ENCODE measurements at places on chromosomes 7 and 10. TPM values are rescaled to one million over a fixed set of nuclear protein-coding genes. Genes with fewer than 3 reads are reported as not detected.

- no peak for DNase-seq
Measured at GRCh38 chr10:93420944-93421825, 60.9 kb downstream of the MYOF start.

- DNase-seq, result no peak
Measured at GRCh38 chr7:51261117-51261835, 55.3 kb downstream of the COBL start.

DNA sequence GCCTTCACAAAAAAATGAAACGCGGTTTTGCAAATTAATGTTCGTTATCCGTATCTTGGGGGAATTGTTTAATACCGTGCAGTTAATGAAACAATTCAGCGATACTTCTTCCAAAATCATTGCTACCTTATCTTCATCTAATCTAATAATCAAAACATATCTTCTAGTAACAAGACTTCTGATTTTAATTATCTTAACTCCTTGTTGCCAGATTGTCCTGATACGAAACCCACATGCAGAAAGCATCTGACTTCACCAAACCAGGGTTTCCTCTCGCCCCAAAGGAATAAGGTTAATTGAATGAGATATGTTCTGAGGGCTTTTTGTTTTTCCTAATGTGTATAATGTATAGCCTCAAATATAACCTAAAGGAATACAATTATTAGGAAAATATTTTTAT, 105.2 kb upstream of the SH2B2 start:
- no peak for DNase-seq

DNA sequence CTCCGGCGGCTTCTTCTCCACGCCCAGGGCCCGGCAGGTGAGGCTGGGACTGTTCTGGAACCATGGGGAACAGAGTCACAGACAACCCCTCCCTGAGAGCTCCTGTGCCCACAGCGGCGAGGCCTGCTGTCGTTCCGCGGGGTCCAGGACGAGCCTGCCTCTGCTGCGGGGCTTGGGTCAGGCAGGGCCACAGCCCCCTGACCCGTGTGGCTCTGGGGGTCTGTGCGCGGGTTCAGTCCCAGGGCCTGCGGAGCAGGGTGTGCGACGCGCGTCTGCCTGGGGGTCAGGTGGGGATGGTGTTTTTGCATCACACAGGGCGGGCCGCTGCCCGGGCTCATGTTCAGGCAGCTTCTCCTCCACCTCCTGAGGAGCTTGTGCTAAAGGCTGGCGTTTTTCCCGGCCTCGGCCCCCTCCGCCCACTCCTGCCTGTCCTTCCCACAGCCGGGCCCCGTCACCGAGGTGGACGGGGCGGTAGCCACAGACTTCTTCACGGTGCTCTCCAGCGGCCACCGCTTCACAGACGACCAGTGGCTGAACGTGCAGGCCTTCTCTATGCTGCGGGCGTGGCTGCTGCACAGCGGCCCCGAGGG, 8.4 kb downstream of the AP5Z1 start:
- no peak for DNase-seq

DNA sequence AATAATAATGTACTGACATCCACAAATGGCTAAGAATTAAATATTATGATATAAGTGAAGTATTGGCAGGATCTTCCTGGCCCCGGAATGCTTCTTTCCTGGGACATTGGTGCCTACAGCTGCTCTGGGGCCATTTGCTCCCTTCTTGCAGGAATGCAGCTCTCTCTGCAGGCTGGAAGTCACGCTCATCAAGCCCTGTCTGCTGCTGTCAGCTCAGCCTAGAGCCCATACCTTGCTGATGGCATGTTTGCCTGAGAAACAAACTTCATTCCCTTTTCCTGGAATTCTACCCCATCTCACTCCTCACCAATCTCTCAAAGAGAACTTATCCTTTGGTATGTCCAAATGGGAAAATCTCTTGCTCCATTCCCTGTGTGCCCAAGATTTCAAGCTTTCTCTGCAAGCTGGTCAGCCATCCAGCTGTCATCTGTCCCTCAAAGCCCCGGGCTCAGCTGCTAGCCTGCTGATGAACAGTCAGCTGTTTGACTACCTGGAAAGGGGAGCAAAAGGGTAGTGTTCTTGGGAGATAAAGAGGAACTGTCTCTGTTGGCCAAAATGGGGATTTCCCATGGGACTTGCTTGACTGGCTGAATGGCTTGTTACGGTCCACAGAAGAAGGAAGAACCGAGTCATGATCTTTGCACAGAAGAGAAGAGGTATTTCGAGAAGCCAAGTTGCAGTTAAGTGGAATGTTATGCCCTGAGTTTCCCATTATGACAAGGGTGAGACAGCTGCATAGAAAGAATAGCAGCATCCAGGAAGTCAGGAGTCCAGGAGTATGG, 12.0 kb upstream of the RASSF4 start:
- no peak for DNase-seq

DNA sequence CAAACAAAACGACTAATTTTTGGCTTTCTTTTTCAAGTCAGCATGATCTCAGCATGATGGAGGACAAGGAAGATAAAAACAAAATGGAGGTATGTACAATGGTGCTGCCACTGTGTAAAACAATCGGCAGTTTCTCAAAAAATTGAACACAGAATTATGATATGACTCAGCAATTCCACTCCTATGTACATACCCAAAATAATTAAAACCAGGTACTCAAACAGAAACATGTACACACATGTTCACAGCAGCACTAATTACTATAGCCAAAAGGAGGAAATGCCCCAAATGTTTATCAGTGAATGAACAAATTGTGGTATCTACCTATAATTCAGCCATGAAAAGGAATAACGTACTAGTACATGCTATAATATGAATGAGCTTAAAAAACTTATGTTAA, 29.9 kb downstream of the SNX13 start:
- no peak for DNase-seq

- DNase-seq, result peak; percentile 31
Measured at GRCh38 chr10:72459301-72459700, 104.6 kb upstream of the DNAJB12 start.

DNA sequence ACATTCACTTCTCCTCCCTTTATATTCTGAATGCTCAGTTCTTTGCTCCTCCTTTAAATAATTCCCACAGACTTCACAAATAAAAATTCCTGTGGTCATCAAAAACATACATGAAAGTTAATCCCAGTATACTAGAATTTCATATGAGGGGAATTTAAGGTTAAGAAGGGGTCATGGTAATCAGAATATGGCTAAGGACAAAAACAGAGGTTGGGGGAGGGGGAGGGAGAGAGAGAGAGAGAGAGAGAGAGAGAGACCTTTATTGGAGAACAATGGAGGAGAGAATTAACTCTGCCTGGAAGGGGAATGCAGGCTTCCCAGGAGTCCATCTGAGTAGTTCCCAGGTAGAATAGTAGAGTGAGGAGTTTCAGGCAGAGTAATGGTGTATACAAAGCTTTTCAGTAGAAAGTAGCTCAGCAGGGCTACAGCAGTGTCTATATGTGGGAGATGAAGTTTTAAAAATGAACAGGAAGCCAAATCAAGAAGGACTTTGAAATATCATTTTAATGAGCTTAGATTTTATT, 5.2 kb upstream of the CUBN start:
- DNase-seq, result no peak

DNA sequence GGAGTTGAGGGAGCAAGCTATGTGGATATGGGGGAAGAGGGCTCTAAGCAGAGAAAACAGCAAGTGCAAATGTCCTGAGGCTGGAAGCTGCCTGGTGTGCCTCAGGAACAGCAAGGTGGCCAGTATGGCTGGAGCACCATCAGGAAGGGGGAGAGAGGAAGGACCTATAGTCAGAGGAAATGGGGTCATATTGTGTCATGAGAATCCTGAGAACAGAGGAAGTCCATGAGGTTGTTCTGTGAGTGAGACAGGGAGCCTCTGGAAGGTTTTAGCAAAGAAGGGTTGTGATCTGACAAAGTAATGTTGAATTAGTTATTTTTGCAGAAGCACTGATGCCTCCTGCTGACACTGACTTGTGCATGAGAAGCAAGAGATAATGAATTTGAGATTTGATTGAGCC, 204.3 kb downstream of the PTEN start:
- no peak for DNase-seq

DNA sequence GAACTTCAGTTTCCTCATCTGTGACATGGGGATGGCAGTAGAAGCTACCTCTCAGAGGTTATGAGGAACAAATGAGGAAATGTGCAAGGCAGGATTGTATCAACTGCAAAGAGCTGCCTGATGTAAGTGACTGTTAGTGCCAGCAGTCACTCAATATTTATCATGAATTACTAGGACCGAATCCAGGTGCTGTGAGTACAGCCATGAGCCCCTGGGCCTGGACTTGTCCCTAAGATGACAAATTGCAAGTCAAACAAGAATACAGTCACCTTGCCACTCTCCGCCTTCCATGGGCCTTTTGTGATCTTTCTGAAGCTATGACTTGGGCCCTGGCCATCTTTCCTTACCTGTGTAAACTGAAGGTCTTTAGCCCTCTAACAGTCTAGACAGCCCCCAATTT, 27.7 kb upstream of the TLX1 start:
- DNase-seq, result no peak

GRCh38 chr10:16966991-16967865, 150.0 kb upstream of the RSU1 start:
- no peak for DNase-seq

The CDNF gene
- 0.54 TPM for total RNA-seq

The TAS2R41 gene
- 1.3 TPM for total RNA-seq

The FKBP6 gene
- total RNA-seq, result not detected

The C10orf90 gene
- total RNA-seq, result not detected

The NPC1L1 gene
- total RNA-seq, result under 0.01 TPM

The LIPN gene
- not detected for total RNA-seq

The LLCFC1 gene
- not detected for total RNA-seq

Data from hematopoietic multipotent progenitor cell (in vitro differentiated cells).